ENCODE measurements at places on chromosomes 7 and 10.

DNA sequence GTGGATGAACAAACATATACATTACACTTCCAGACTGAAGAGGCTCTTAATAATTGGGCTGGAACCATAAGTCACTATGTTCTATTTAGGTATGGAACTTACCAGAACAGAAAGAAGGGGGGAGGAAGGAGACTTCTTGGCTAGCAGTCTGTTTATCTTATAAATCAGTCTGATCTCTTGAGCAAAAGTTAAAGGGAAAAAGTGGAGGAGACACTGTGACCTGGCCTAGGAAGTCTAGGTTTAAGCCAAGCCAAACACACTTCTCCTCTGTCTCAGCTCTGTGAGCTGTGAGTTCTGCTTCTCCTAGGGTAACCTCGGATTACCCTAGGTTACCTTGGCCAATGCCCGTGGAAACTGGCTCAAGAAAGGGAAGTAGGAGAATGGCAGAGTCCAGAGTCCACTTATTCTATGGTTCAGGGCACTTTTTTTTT, 95.2 kb downstream of the PFKFB3 start:
- no peak for DNase-seq

GRCh38 chr7:54978364-54979116, 40.3 kb upstream of the EGFR start:
- DNase-seq = no peak

- DNase-seq = no peak
These were observed 2.4 kb downstream of the UCMA start for GRCh38 chr10:13231808-13232207.

DNA sequence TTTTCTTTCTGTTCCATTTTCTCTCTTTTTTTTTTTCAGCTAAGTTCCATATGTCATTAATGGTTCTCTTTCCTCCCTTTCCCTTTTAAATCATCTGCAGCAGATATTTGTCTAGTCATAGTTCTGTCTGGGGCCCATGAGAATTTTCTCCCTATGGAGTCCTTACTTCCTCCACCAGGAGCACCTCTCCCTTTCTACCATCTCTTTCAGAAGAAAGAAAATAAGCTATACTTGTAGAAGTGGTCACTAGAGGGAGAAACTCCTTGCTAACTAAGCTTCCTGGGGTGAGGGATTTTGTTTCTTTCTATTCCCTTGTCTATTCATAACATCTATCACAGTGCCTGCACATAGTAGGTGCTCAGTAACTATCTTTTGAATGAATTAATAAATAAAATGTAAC, 230.2 kb upstream of the HPS1 start:
- DNase-seq = no peak

- no peak for DNase-seq
These were observed 199.9 kb upstream of the TCERG1L start for GRCh38 chr10:131511391-131511790.
